Activated CD8-positive, alpha-beta memory T cell treated with anti-CD3 and anti-CD28 coated beads, Interleukin-2, amount 10 ng/mL, durations not matched to agents 7 days and 5 days (primary cell): ENCODE measurements at places on chromosomes 3 and 15. TPM values are rescaled to one million over a fixed set of nuclear protein-coding genes. Genes with fewer than 3 reads are reported as not detected.

The GOLGA8K gene
- 1.5 TPM for total RNA-seq

The MLH1 gene
- 65.3 TPM for total RNA-seq

The C15orf62 gene
- 0.45 TPM for total RNA-seq

The NR2E3 gene
- total RNA-seq = not detected

The GOLGA8G gene
- not detected for total RNA-seq

The TM6SF1 gene
- total RNA-seq = 13.3 TPM

The FYCO1 gene
- 27.7 TPM for total RNA-seq

The TLR9 gene
- not detected for total RNA-seq

The ZNF774 gene
- total RNA-seq = 1.6 TPM

The LCMT2 gene
- 9.6 TPM for total RNA-seq

The RTP3 gene
- total RNA-seq = not detected

DNA sequence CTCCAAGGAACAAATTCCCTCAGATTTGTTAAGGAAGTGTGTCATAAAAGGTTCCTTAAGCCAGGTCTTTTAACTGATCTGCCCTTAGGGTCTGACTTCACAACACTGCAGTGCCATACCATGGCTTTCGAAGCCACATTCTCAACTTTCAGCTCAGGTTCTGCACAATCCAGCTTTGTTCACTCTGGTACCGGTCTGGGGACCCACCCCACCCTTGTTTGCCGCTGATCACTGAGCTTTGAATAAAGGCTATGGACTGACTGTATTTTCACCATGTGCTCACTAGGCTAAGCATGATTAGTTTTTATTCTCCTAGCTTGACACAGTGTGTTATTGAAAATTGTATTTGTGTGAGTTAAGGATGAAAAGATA, 15.9 kb downstream of the SNX1 start:
- no peak for DNase-seq

DNA sequence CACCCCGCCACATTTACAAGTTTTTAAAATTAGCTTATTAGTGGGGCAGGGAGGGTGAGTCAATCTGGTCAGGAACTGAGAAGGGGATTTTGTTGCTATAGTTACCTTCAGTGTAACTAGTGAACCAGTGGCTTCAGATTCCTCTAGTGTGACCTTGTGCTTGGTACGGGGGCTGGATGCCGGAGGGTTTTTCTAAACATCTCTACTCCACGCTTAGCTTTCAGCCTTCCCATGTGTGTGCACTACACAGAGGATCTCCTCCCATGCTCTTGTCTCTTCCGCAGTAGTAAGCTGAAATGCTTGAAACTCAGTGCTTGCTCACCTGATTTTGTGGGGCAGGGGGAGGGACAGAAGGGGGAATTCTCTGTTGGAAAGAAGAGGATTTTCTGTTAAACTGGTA, 67.9 kb upstream of the AKAP13 start:
- peak; percentile 49 for DNase-seq

- no peak for DNase-seq
Measured at GRCh38 chr3:175294793-175295192, 435.7 kb downstream of the NAALADL2 start.

- no peak for DNase-seq
Measured at GRCh38 chr3:134462331-134462941, 23.3 kb downstream of the ANAPC13 start.

- peak; percentile 49 for DNase-seq
Measured at GRCh38 chr15:64596701-64597476, 136.5 kb downstream of the ZNF609 start.

DNA sequence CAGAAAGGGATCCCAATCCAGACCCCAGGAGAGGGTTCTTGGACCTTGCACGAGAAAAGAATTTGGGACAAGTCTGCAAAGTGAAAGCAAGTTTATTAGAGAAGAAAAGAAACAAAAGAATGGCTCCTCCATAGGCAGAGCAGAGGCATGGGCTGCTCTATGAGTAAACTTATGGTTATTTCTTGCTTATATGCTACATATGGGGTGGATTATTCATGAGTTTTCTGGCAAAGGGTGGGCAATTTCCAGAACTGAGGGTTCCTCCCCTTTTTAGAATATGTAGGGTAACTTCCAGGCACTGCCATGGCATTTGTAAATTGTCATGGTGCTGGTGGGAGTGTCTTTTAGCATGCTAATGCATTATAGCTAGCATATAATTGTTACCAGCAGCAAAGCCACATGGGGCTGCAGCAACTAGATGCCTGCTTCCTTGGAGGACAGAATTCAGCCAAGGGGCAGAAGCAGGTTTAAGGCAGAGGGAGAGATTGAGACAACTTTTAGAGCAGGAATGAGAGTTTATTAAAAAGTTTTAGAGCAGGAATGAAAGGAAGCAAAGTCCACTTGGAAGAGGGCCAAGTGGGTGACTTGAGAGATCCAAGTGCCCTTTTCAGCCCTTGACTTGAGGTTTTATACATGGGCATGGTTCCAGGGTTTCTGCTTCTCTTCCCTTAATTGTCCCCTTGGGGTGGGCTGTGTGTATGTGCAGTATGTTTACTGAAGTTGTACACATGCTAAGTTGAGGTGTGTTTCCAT, 41.3 kb downstream of the METTL6 start:
- no peak for DNase-seq

- DNase-seq = no peak
Measured at GRCh38 chr15:81111510-81112470, 22.3 kb upstream of the CFAP161 start.

- DNase-seq = no peak
Measured at GRCh38 chr15:95210436-95210981, 979.1 kb downstream of the MCTP2 start.

GRCh38 chr15:66929843-66930402, 135.5 kb upstream of the SMAD3 start:
- DNase-seq = no peak

GRCh38 chr15:56038015-56038414, 44.6 kb upstream of the NEDD4 start:
- DNase-seq = no peak

GRCh38 chr15:75763137-75763611, 50.5 kb upstream of the CSPG4 start:
- DNase-seq = no peak

- DNase-seq = no peak
Measured at GRCh38 chr3:87958289-87958688, 100.5 kb downstream of the CGGBP1 start.

GRCh38 chr3:128945878-128946175, 48.0 kb downstream of the CFAP92 start:
- peak; percentile 1 for DNase-seq

DNA sequence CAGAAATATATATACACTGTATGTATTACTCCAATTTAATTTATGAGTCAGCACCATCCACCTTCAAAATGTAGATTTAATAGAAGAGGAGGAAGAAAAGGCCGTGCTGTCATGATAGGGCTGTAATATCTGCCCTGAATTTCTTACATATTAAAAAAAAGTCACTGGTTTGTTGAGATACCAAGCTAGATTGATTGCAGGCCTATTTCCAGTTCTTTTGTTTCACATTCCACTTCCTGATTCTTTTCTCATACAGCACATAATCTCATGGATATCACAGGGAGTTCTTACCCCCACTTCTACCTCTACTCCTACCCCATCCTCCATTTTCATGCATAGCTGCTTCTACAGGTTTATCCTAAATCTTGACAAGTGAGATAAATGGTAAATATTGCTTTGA, 290.3 kb downstream of the ZBTB20 start:
- DNase-seq = no peak

DNA sequence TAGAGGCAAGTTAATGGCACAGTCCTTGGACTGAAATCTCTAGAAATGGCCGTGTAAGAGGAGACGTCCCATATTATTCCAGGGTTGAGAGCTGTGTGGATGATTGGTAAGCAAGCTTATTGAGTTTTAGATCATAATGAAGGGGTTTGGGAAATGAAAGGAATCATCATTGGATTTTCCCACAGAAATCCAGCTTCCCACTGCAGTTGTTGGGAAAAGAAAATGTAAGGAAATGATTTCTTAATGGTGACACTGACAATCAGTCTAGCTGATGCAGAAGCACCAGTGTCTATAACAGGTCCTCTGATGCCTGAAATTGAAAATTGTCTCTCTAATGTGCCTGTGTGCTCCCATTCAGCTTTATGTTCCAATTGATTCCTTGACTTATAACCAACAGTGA, 728.6 kb downstream of the GRM7 start:
- no peak for DNase-seq

DNA sequence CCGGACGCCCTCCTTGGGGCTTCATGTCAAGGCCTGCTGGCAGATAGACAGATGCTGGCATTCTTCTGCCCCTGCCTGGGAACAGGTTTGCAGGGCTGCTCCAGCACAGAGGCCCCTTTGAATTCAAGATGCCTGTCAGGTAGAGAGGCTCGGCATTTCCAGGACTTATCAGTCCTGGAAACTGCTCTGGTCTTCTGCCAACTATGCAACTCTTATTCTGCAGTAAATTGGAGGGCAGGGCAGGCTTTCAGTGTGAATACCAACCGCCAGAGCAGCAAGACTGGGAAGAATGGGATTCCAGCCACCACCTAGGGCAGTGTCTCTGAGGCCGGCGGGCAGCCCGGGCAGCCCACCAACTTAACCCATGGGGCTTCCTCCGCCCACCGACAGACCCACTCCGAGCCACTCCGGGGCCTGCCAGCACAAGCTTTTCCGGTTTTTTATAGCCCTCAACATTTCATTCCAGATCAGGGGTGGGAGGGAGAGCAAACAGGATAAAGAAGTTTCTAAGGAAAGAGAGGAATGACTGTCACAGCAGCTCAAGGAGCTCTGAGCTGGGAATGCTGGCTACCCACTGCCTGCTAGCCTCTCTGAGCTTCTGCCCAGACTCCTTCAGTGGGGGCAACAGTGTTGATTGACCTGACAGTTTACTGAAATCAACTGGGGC, 140.9 kb downstream of the NTRK3 start:
- no peak for DNase-seq

- no peak for DNase-seq
Measured at GRCh38 chr15:63481105-63481810, 23.1 kb upstream of the USP3 start.
